MG63 (cell line): ENCODE measurements at places on chromosomes 4 and X.

DNA sequence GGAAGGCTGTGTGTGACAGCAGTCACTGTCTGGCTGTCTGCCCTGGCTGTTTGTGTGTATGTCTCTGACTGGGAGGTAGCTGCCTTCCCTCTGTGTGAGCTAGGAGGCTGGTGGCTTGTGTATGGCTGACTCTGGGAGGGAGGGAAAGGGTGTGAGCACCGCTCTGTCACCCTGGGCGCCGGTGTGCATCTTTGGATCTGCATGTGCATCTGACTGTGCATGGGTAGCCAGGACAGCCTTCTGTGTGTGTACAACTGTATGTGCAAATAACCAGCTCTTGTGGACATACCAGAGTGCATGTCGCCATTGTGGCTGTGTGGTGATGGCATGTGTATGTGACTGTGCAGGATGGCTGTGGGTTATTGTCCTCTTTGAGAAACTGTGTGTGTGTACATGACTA, 7.4 kb upstream of the ERAS start:
- DNase-seq = no peak

GRCh38 chr4:90419124-90419711, 292.0 kb downstream of the CCSER1 start:
- no peak for DNase-seq

DNA sequence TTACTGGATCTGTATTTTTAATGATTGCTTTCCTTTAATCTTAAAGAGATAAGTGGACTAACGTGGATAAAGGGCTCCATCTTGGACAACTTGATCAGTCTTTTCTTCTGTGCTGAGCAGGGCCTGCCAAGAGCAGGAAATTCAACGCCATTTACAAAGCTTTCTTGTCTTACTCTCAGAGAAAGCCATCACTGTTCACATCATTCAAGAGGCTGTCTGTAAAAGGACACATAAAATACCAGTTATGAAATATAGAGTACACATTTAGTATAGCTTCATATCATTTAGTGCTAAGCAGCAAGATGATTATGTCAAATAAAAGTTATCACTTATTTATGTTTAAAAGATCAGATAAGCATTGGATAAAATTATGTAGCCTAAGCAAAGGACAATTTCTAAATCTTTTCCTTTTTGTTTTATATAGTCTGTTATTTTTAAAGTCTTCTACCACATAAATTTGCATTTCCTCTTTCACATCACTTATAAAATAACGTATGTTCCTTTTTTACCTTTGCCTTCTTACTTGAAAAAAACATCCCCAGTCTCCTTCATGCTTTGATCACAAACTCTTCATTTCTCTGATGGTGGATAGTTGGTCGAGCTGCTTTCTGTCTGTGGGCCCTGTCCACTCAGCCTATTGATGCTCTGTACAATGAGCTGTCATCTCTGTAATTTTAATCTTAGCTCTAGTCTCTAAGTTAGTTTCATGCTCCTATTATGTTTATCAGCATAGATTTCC, 2.1 kb upstream of the CCNG2 start:
- DNase-seq = no peak

DNA sequence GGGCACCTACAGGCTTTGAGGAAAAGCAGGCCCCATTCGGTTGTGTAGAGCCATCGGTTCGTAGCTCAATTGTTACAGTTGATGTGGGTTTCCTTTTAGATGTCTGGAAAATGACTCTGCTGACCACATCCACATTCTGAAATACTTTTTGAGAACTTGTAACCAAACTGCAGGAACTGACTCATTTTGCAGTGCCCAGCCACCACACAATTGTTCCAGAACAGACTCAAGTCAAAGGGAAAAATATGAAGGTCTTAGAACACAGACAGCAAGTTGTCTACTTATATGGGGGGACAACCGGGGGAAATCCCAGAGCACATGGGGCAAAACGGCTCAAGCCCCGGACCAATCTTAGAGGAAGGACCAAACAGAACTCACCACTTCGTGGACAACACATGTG, 557.6 kb upstream of the DIPK2B start:
- peak; percentile 54 for DNase-seq

GRCh38 chr4:184357165-184357564, 117.2 kb downstream of the IRF2 start:
- DNase-seq = no peak

DNA sequence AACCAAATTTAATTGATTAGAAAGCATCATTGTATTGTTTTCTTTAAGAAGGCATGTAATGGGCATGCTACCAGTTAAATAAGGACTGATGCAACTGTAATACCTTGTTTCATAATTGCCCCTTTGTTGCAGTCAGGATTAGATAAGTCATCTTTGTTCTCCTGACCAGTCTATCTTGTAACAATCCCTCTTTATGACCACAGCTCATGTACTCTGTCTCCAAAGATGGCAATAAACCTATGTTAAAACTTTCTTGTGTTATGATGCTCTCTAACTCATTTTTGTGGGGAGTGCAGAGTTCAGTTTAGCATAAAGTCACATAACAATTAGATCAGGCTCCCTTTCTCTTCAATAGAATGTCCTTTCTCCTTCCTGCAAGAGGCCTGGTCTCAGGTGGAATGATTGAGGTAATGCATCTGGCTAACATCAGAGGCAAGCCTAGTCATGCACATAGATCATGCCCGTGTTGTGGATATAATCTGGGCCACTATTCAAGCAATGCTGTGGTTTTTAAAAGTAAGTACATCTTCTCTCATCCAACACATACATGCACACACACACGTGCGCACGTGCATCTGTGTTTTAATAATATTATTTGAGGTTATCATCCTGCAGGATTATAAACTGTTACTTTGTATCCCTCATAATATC, 45.6 kb downstream of the TMEM154 start:
- no peak for DNase-seq

GRCh38 chrX:5194806-5195205, 1033.9 kb downstream of the NLGN4X start:
- no peak for DNase-seq

DNA sequence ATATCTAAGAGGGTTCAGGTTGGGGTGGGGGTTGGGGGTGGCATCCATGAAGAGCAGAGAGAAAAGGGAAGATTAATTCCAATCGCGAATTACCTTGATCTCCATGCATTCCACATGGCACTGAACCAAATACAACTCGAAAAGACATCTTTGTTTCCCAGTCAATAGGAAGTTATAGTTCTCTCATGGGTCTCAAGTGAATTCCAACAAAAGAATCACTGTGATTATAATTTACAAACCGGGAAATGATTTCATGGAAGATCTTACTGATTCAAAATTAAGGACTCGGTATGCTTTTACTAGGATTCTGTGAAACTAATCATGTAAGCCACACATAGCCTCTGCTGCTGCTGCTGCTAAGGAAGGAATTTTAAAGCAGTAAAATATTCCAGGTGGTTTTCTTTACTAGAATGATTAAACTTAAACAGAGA, 26.6 kb upstream of the AMELX start:
- no peak for DNase-seq

- DNase-seq = no peak
Measured at GRCh38 chr4:54014666-54015160, 49.7 kb downstream of the CHIC2 start.

GRCh38 chrX:127947450-127947849, 104.8 kb downstream of the ACTRT1 start:
- DNase-seq = no peak

- DNase-seq = no peak
Measured at GRCh38 chr4:102988429-102989020, 31.0 kb downstream of the SLC9B1 start.

DNA sequence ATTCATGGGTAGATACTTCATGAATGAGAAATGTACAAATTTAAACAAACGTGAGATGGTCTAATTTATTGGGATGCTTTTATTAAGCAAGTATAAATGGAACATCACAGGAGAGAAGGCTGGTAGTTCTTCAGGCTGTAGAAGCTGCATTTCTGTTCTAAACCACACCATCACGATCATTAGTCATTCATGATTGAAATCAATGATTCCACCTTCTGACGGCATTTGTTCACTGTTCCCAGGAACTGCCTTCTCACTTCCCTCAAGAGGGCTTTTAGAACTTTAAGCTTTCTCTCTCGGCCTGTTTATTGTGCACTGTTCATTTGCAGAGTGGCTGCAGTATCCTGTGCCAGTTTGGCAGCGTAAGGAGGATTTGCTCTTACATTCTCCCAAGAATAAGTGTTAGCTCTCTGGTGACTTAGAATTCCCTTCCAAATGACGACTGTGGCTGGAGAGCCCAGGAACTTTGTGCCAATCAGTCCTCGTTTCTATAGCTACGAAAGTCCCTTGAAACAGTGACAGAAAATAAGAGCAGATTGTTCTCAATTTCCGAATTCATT, 54.7 kb downstream of the MFAP3L start:
- DNase-seq = no peak
